Lung (tissue), 17 donors: ENCODE measurements at places on chromosomes 4 and X.
A peak's percentile ranks its signal among the peaks of the same experiment; 100 is the strongest.

DNA sequence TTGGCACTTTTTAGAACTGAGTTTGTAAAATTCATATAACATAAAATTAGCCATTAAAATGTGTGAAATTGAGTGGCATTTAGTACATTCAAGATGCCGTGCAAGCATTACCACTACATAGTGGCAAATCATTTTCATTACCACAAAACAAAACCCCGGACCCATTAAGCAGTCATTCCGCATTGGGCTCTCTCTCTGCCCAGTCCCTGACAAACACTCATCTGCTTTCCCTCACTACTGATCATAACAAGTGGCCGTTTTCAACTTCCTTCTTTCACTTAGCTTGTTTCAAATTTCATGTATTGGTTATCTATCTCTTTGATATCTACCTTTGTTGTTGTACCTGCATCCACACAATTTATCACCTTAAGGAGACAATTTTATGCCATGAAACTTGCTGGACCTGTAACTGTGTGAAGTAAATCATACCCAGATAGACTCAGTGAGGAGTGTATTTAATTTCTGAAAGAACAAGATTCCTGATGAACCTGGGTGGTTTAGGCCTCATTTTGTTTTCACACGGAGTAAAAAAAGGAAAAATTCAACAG, 202.1 kb downstream of the OR13H1 start:
- H3K27me3 ChIP-seq, result no peaks in the 10 kb centered on the region
- no peaks in the 10 kb centered on the region for H3K36me3 ChIP-seq
- H3K27ac ChIP-seq, result no peak overlapping the region
- no peak overlapping the region for H3K4me3 ChIP-seq
- no peaks in the 10 kb centered on the region for H3K4me1 ChIP-seq
- no peak for DNase-seq

DNA sequence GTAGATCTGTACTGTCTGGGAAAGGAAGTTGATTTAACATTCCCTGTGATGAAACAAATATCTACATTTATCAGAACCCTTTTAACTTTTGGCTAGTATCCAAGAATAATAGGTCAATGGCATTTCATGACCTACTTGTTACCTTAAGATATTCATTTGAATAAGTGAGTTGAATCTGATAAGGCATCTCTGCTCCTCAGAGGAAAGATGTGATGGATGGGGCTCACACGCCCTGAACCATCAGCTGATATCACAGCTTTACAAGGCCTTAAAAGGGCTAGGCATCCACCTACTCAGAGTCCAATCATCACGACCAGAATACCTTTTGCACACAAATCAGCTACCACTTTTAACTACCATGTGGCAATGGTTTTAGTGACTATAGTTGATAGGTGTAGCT, 90.2 kb upstream of the PDLIM3 start:
- H3K27ac ChIP-seq, result peak overlapping the region; percentile 56
- peaks cover 14% of the 10 kb centered on the region for H3K36me3 ChIP-seq
- DNase-seq, result no peak
- no peak overlapping the region for H3K4me3 ChIP-seq
- no peaks in the 10 kb centered on the region for H3K27me3 ChIP-seq

- H3K27ac ChIP-seq, result no peak overlapping the region
- no peaks in the 10 kb centered on the region for H3K27me3 ChIP-seq
- peaks cover 60% of the 10 kb centered on the region for H3K36me3 ChIP-seq
- no peak for DNase-seq
These were observed 45.9 kb downstream of the PDGFRA start for GRCh38 chr4:54274795-54275665.

- no peaks in the 10 kb centered on the region for H3K36me3 ChIP-seq
- no peak for DNase-seq
- H3K4me1 ChIP-seq, result peaks cover 1% of the 10 kb centered on the region
- no peak overlapping the region for H3K27ac ChIP-seq
- H3K27me3 ChIP-seq, result no peaks in the 10 kb centered on the region
These were observed 97.2 kb upstream of the PDE5A start for GRCh38 chr4:119725688-119726330.

GRCh38 chrX:108285356-108285755, 152.9 kb downstream of the COL4A6 start:
- no peak overlapping the region for H3K4me3 ChIP-seq
- no peaks in the 10 kb centered on the region for H3K36me3 ChIP-seq
- H3K27ac ChIP-seq, result no peak overlapping the region
- H3K27me3 ChIP-seq, result no peaks in the 10 kb centered on the region
- H3K4me1 ChIP-seq, result no peaks in the 10 kb centered on the region

DNA sequence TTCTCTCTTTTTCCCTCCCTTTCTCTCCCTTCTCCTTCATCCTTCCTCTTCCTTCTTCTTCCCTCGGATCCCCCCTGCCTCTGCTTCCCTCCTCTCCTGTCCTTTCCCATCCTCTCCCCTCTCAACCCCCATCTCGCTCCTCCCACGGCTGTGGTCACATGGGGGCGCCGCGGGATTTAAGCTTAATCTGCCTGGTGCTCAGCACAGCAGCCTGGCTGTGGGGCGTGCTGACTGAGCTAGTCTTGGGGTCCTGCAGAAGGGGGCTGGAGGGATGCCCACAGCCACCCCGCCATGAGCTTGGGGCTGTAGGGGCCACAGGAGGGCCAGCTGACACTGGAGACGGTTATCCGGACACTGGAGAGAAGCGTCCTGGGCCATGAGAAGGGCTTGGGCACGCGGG, 10.7 kb downstream of the SMIM10L2A start:
- H3K27ac ChIP-seq, result no peak overlapping the region
- no peak overlapping the region for H3K4me3 ChIP-seq
- H3K36me3 ChIP-seq, result no peaks in the 10 kb centered on the region
- H3K27me3 ChIP-seq, result peaks cover 6% of the 10 kb centered on the region
- H3K4me1 ChIP-seq, result no peaks in the 10 kb centered on the region

DNA sequence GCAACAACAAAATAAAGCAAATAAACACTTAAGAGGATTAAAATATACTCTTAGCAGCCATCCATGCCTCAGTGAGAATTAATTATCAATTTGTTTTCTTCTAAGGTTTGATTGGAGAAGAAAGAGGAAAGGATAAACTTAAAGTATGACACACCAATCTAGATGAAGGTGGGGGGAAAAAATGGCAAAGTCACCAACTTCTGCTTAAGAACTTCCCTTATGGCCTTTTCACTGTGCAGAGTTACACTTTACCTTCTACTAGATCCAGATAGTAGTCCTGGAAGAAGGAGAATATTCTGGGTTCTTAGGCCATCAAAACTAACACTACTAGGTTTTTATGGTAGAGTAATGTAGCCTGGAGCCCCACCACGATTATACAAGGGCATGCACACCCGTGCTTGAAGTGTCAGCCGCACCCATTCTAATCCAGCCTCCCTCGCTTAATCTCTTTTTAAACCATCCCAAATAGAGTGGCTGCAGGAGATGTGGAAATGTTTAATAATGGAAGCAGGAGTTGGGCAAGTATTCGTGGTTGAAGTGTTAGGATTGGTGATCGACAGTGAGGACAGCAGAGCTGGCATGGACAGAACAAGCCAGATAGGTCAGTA, 14.1 kb downstream of the ENPEP start:
- H3K27ac ChIP-seq, result no peak overlapping the region
- peaks cover 36% of the 10 kb centered on the region for H3K4me1 ChIP-seq
- H3K27me3 ChIP-seq, result no peaks in the 10 kb centered on the region

DNA sequence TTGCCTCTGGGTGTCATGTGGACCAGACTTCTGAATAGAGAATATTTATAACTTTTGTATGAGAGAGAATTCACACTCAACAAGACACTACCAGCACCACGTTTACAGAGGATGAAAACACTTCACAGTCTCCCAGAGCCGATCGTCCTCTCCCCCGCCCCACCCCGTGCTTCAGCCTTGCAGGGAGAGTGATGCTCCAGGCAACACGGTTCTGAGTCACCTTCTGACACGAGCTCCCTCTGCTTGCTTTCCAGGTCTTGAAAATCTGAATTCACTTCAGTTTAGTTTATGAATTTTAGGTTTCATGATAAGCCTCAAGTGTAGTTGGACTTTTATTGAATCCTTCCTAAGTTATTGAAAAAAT, 59.8 kb downstream of the CPLX1 start:
- DNase-seq, result no peak
- no peaks in the 10 kb centered on the region for H3K4me1 ChIP-seq
- H3K27ac ChIP-seq, result no peak overlapping the region
- no peaks in the 10 kb centered on the region for H3K27me3 ChIP-seq

DNA sequence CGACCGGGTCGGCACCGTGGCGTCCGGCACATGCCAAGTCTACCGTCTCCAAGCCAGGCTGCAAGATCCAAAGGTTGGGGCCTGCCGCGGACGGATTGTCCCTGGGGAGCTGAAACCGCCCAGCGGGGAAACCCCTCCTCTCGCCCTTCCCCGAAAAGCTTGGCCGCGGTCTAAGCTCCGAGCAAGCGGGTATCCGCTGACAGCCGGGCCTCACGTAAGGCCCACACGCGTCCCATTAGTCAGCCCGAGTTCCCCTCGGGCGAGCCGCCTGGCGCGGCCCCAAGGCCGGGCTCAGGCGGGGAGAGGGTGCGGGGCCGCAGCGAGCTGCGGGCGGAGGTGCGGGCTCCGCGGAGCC, 6.8 kb upstream of the BCOR start:
- no peak for DNase-seq
- peak overlapping the region; percentile 18 for H3K4me3 ChIP-seq
- H3K27me3 ChIP-seq, result peaks cover 16% of the 10 kb centered on the region
- no peaks in the 10 kb centered on the region for H3K36me3 ChIP-seq
- H3K27ac ChIP-seq, result peak overlapping the region; percentile 84

DNA sequence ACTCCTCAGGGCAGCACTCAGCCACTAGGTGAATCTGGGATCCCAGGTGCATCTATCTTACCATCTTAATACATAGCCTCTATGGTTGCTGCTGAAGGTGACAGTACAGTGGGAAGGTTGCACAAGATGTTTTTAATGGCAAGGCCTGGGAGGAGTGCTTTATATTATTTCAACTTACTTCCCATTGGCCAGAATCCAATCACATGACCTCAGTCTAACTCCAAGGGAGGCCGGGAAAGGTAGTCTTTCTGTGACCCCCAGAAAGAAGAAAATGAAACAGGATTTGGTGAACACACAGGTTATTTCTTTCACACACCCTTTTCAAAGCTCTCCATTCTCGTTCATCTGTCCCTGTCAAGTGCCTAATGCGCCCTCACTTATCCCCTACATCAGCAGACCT, 189.1 kb upstream of the ATP6AP2 start:
- H3K36me3 ChIP-seq, result no peaks in the 10 kb centered on the region
- H3K27me3 ChIP-seq, result no peaks in the 10 kb centered on the region
- H3K4me3 ChIP-seq, result no peak overlapping the region
- no peak overlapping the region for H3K27ac ChIP-seq

DNA sequence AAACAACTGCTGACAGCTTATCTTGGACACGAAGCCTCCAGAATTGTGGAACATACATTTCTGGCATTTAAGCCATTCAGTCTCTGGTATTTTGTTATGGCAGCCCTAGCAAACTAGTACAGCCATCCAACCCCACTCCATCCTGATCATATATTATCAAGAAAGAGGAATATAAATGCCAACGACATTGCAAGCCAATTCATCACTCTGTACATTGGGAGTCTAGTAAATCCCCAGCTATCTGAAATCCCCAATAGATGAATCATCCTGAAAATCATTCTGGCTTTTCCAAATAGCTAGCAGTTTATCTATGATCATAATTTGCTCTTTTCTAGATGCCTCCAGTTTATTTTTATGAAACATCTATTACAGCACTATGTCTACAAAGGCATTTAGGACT, 41.1 kb downstream of the FRMD7 start:
- no peak overlapping the region for H3K4me3 ChIP-seq
- no peak for DNase-seq
- H3K36me3 ChIP-seq, result no peaks in the 10 kb centered on the region
- peaks cover 13% of the 10 kb centered on the region for H3K27me3 ChIP-seq

GRCh38 chrX:13372203-13372980, 52.5 kb upstream of the ATXN3L start:
- H3K4me3 ChIP-seq, result no peak overlapping the region
- no peaks in the 10 kb centered on the region for H3K4me1 ChIP-seq
- DNase-seq, result no peak
- no peaks in the 10 kb centered on the region for H3K36me3 ChIP-seq

GRCh38 chr4:88109123-88109881, 49.1 kb downstream of the ABCG2 start:
- no peak for DNase-seq
- no peaks in the 10 kb centered on the region for H3K27me3 ChIP-seq
- H3K4me3 ChIP-seq, result no peak overlapping the region
- no peaks in the 10 kb centered on the region for H3K4me1 ChIP-seq
- H3K36me3 ChIP-seq, result peaks cover 5% of the 10 kb centered on the region
- H3K27ac ChIP-seq, result no peak overlapping the region

DNA sequence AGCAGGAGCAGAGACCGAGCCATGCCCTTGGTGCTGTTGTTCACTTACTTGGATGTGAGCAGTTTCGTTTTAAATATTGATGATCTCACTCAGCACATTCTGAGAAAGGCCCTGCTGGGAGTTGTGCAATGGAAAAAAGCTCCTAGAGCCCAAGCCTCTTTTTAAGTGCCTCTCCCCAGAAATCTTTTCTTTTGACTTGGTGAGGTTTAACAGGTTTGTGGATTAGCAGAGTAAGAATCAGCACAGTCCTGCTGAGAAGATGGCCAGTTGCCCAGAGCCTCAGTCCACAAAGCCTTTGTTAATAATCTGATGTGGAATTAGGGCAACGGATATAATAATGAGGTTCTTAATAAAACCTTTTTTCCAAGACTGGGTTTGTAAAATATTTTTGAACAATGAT, 157.5 kb upstream of the ATP6AP2 start:
- no peaks in the 10 kb centered on the region for H3K36me3 ChIP-seq
- no peaks in the 10 kb centered on the region for H3K27me3 ChIP-seq
- H3K4me1 ChIP-seq, result no peaks in the 10 kb centered on the region

DNA sequence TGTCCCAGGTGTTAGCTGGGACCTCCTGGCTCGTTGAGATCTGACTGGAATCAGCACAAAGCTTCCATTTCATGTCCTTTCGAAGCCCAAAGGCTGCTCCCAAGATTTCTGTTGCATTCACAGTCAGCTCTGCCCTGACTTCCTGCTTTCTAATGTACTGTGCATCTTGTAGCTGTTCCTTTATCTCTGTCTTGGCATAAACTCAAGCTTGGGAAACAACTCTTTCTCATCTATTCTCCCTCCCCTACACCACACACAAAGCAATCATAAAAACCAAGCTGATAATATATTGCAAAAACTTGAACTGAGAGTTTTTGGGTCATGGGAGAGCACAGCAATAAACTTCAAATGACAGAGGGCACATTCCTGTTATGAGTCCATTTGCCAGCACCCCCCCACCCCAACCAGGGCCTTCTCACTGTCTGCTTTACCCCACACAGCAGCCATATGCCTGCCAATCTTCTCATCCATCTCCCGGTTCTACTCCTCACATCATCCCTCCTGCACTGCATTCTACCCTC, 76.3 kb downstream of the SYNPO2 start:
- peak; percentile 91 for DNase-seq
- H3K36me3 ChIP-seq, result no peaks in the 10 kb centered on the region
- H3K27me3 ChIP-seq, result no peaks in the 10 kb centered on the region
- H3K4me3 ChIP-seq, result no peak overlapping the region

DNA sequence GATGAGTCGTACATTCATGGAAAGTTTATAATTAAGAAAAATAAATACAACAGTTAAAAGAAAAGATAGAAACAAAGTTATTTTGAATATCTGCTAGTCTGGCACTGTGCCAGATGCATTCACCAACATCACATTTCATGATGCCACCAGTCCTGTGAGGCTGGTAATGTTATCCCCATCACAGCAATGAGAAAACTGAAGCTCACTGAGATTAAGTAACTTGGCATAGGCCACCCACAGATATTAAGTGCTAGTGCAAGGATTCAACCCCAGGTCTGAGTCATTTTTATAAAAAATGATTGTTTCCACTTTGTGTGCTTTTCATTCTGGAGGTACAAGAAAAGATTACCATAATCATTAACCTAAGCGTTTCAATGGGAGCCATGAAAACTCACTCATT, 65.0 kb upstream of the IL15 start:
- no peaks in the 10 kb centered on the region for H3K27me3 ChIP-seq
- H3K36me3 ChIP-seq, result no peaks in the 10 kb centered on the region
- H3K4me3 ChIP-seq, result no peak overlapping the region
- peaks cover 4% of the 10 kb centered on the region for H3K4me1 ChIP-seq
